ENCODE measurements at places on chromosomes 5 and 9.

- DNase-seq = no peak
These were observed 106.1 kb downstream of the STK32A start for GRCh38 chr5:147340941-147341340.

- DNase-seq = no peak
These were observed 335.1 kb upstream of the PIK3R1 start for GRCh38 chr5:67880511-67880805.

- peak; percentile 80 for DNase-seq
These were observed 170.0 kb downstream of the NTRK2 start for GRCh38 chr9:84839541-84839940.

- DNase-seq = no peak
These were observed 233.1 kb upstream of the GAS1 start for GRCh38 chr9:87180361-87180760.

GRCh38 chr9:21027295-21027694, 4.1 kb downstream of the HACD4 start:
- DNase-seq = no peak

- no peak for DNase-seq
These were observed 50.3 kb downstream of the MAP1B start for GRCh38 chr5:72157625-72157962.

DNA sequence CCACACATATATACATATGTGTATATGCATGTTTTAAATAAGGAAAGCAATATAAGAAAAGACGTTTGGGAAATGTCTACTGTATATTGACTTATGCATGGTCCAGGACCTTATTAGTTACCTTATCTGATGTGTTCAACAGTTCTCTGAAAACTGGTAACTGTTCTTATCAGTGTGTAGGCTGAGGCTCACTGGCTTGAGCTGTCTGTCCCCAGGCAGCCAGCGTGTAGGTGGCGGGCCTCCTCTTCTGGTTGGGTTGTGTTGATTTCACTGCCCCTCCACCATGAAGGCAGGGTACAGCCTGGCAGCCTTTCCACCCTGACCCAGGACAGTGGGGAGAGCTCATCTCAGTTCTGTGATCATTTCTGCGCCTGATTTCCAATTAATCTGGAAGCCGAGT, 38.7 kb upstream of the SEMA4D start:
- no peak for DNase-seq

DNA sequence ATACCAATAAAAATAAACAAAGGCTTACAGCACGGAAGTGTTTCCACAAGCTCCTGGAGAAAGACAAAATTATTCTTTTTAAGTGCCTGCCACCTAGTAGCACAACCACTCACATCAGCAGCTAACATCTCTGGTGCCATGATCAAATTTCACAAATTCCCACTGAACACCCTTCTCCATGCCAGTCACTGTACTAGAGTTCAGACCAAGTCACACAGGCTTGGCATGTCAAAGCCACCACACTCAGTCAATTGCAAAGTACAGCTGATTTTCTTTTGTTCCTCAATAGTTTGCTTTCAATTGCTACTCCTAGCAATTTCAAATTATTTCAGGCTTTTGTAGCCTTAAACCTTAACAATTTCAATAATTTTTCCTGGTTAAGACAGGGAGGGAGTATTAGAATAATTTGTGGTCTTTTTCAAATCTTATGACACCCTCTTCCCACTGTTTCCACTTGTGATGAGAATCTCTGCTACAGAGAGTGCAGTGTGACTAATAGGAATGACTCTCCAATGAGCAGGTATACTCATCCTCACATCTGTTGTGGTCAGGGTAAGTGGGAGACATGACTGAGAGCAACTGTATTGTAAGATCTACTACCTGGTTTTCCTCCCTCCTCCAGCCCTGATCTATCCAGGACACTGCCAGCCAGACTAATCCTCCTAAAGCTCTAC, 46.2 kb downstream of the RNF145 start:
- peak; percentile 93 for DNase-seq

- DNase-seq = peak; percentile 2
These were observed 92.6 kb upstream of the IRX4 start for GRCh38 chr5:1975406-1975715.

- DNase-seq = no peak
These were observed 518.4 kb downstream of the TAF11L14 start for GRCh38 chr5:18152671-18153070.

DNA sequence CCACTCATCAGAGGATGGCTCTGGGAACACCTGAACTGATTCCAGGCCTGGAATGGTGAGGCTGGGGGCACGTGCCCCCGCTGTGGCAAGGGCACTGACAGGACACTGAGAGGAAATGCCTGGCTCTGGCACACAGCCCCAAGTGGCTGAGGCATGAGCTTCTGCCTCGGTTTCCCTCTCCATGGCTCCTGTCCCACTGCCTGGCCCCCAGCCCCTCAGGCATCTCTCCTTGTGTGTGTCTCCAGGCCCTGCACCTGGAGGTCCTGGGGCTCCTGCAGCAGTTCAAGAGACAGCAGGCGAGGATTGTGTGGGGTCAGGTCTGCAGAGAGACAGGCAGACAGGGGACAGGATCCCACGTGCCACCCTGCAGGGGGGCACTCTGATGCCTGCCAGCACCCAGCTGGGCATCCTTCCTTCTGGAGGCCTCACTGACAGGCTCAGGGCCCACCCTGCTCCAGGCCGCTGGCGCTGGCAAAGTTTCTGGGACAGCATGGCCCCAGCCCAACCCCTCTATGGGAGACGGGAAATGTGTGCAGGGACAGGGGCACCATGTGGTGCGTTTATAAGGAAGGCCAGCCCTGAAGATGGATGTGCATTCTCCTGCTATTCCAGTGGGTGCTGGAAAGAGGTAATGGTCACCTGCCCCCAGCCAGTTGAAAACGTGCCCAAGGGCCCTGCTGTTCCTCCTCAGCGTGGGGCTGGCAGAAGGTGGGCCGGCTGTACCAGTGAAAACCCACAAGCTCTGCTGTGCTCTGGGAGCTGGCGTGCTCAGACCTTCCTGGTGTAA, 66.0 kb downstream of the RASGEF1C start:
- DNase-seq = no peak

DNA sequence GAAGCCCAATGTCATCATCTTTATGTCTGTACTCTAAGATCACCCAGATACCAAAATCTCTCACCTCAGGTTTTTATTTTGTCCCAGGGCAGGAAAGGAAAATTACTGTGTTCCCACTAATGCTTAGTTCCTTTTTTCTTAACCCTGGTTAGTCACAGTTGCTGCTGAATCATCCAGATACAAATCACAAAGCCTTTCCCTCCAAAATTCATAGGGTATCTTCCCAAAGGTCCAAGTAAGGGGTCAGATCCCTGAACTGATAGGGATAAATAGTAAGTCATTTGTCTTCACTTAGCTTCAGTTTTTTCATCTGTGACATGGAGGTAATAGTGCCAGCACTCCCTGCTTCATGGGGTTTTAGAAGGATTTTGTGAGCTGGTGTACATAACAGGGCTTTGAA, 2.2 kb downstream of the PLCXD3 start:
- peak; percentile 50 for DNase-seq

- DNase-seq = peak; percentile 37
These were observed 347.0 kb downstream of the NTRK2 start for GRCh38 chr9:85016384-85017006.

DNA sequence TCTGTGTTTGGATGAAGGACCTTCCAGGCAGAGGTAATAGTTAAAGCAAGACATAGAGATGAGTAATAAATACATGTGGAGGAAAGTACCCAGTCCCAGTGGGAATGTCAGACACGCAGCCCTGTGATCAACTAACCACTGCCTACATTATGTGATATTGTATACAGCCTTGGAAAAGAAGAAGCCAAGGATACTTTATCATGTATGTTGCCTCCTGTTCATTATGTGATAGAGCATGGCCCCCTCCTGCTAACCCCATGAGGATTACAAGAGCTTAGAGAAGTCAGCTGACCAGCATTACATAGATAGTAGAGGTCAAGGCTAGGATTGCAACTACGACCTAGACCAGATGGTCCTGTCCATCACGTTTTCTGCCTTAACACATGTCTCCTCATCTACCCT, 497.0 kb upstream of the TNC start:
- DNase-seq = peak; percentile 59

GRCh38 chr5:174311531-174312269, 266.2 kb downstream of the NSG2 start:
- DNase-seq = peak; percentile 51

GRCh38 chr5:124658867-124659557, 87.4 kb downstream of the ZNF608 start:
- DNase-seq = peak; percentile 33
